ENCODE measurements at places on chromosomes 11 and 22.
A peak's percentile ranks its signal among the peaks of the same experiment; 100 is the strongest.

- no peak for DNase-seq
These were observed 345.4 kb upstream of the KIRREL3 start for GRCh38 chr11:127345819-127346459.

DNA sequence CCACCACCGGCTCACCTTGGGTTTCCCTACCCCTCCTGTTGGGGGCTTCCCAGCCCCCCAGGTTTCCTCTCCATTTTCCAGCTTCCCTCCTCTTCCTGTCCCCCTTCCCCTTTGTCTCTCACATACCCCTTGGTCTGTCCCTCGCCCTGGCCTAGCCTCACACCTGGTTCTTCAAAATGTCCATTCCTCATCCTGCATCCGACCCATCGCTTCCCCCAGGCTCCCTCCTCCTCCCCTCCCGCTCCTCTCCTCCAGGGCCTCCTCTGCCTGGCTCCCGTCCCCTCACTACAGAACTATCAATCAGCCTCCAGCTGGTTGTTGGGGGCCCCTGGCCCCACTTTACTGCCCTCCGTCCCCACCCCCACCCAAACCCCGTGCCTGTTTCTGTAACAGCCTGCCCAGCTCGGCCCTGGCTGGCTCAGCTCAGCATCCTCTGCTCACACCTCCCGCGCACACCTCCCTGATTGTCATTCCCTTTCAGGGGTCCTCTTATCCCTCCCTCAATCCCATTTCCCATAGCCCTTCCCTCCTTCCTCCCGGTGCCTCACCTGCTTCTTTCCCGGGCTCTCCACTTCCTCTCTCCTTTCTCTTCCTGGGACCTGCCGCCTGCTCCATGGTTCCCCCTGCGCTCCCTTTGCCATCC lies 1.2 kb downstream of the CNIH2 start:
- no peak for DNase-seq

DNA sequence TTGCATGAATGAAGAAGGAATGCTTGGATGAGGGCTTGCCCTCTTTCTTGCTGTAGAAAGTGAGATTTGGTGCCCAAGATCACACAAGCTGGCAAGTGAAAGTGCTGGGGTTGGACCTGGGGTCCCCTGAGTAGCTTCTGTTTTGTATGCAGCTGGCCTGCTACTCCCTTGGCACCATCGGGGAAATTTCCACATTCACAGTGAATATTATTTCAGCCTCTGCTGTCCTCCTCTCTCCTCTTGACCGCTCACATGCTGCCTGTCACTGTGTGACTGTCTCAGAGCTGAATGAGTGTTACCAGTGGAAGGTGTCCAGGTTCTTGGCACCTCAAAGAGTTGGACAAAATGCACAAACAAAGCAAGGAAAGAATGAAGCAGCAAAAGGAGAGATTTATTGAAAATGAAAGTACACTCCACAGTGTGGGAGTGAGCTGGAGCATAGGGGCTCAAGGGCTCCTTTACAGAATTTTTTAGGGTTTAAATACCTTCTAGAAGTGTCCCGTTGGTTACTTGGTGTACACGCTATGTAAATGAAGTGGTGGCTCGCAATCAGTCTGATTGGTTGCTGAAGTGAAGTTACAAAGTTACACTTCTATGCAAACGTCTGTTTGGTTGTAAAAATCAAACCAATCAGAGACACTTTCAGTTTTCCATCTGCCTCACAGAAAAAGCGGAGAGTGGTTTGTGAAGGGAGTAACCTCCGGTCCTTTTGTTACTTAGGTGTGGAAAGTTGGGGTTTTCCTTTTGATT lies 87.4 kb downstream of the DEPDC5 start:
- DNase-seq, result no peak

DNA sequence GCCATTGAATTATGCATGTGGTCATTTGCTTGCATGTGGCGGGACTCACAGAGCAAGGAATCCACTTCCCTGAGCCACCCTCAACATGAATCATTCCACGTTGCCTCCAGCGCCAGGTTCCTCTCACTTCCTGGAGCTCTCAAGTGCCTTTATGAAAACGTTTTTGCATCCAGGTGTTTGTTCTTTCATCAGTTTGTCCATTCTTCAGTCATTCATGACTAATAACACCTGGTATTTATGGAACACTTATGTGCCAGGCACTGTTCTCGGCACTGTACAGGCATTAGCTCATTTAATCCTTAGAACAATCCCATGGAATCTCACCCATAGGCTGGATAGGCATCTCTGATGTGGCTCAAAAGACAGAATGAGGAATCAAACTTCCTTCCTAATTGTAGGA lies 256.1 kb upstream of the SYN3 start:
- no peak for DNase-seq

GRCh38 chr22:49483281-49483870 lies 344.3 kb downstream of the BRD1 start:
- DNase-seq, result no peak

DNA sequence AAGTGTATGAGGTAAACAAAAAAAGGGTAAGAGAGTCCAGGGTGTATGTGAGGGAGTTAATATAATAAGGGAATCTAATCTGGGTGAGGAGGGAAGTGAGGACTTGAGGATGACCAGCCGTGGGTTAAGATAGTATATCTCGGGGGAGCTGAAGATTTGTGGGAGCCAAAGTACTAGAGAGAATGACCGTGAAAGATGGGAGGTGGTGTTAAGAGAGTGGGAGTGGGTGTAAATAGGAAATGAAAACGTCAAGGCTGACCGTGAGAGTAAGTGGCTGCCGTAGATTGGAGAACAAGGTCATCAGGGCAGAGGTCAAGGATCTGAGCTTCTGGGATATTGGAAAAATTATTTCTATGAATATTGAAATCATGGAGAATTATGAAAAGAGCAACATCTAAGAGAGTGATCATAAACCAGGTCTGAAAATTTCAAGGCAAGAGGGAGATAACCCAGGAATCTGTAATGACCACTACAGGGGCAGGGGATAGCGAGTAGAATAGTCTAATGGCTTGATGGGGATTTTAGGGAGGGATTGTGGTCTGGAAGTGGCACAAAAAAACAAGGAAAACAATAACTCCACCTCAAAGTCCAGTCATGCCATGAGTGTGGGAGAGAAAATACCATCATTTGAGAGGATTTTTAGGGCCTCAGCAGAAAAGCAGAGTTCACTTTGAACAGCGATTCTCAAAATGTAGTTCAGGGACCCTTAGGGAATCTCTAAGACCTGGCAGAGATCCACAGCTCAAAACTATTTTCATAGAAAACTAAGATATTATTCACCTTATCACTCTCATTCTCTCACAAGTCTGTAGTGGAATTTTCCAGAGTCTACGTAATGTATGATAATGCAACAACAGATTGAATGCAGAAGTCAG lies 72.0 kb downstream of the PRR5L start:
- DNase-seq, result no peak

- no peak for DNase-seq
These were observed 15.0 kb upstream of the RTN4R start for GRCh38 chr22:20282901-20283673.

- DNase-seq, result peak; percentile 53
These were observed 2.1 kb downstream of the FAM111A start for GRCh38 chr11:59144579-59145345.

DNA sequence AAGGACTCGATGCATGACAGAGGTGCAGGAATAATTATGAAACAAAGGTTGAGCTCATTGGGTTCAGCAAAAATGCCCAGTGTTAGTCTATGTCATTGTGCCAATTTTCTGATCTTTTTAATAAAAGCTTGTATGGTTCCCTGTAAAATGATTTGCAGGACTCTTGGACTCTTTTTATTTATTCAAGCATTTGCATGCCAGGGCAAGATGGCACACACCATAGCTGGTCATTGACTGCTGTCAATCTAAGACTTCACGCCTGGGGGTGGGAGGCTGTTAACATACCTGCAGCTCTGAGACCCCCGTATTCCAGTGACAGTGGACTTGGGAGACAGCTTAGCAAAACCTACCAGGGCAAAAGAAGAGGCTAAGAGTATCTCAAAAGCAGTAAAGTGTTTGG lies 32.0 kb upstream of the ANO1 start:
- no peak for DNase-seq

GRCh38 chr11:68340784-68341556 lies 28.6 kb downstream of the LRP5 start:
- DNase-seq, result no peak

- DNase-seq, result no peak
These were observed 71.7 kb downstream of the PKNOX2 start for GRCh38 chr11:125236072-125236825.

- DNase-seq, result no peak
These were observed 74.9 kb upstream of the ADSL start for GRCh38 chr22:40271440-40271839.

- no peak for DNase-seq
These were observed 179.6 kb downstream of the BLID start for GRCh38 chr11:121936370-121936769.

DNA sequence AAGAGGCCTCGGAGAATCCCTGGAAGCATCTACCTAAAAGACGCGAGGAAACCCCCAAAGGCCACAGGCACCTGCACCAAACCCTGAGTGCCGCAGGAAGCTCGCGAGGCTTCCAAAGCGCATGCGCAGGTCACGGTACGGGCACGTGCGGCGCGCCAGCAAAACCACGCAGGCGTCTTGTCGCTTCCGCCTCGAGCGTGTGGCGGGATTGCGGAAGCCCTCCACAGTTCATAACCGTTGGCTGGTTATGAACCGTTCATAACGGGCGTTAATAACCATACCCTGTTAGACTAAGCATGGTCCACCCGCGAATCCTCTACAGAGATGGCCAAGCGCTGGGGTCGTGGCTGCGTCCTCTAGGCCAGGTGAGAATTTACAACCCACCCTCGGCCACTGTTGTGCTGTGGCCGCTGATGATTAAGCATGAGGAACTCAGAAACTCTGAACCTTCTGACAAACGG lies 46.4 kb downstream of the MORC2 start:
- DNase-seq, result peak; percentile 61

DNA sequence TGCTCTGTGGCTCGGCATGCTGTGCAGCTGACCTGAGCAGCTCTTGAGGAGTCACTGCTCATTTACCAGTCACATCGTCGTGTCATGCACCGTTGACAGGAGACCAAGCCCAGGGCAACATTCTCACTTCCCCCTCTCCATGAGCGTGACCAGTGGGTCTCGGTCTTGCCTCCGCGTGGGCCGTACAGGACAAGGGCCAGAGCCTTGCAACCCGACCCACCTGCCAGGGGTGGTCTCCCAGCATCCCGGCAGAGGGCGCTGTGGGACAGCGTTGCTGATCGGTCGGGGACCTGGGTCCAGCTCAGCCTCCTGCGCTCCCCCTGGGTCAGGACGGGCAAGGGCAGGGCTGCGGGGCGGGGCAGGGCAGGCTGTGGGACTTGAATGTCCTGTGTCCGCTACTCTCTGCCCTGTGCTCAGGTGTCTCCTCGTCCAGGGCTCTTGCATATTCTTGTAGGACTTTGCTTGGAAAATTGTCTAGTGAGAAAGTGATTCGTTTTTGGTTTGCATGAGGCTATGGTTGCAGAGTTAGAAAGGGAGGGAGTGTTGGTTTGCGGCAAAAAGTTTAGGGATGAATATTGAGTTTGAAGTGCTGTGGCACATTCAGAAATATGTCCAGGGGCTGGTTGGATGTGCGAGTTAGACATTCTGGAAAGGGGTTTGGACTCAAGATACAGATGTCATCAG lies 16.2 kb downstream of the EIF4G2 start:
- DNase-seq, result peak; percentile 73

GRCh38 chr11:59708537-59708936 lies 5.1 kb downstream of the OR10V1 start:
- DNase-seq, result no peak

- no peak for DNase-seq
These were observed 6.8 kb downstream of the MICAL2 start for GRCh38 chr11:12117200-12117599.

- DNase-seq, result no peak
These were observed 10.1 kb downstream of the SIGIRR start for GRCh38 chr11:404551-405264.

DNA sequence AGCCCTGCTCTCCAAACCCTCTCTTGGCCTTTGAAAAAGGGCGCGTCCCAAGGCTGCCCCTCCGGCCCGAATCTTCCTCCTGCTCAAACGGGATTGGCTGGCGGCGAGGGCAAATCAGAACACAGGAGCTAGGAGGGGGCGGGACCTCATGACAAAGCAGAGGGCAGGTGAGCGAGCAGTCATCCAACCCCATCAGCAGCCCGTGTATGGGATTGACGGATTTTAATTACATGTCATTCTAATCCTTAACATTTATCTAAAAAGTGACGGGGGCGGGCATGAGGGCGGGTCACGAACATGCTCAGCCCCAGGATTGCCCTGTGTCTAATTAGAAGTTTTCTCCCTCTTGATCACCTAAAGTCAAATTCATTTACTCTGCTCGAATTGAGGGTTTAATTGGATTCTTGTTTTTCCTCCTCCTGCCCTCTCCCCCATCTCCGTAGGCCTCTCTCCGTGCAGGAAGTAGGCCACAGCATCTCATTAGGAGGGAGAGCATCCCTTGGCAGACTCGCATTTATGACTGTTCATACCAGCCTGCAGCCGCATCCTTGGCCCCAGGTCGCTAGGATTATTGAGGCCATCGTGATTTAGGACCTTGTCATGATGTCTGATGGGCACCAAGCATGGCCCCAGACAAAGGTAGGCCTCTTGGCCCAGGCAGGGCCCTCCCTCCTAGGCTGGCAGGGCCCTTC lies 147.1 kb downstream of the CHST1 start:
- no peak for DNase-seq

- no peak for DNase-seq
These were observed 575.3 kb downstream of the NTM start for GRCh38 chr11:131945706-131946105.

GRCh38 chr11:7524462-7525235 lies 10.8 kb downstream of the PPFIBP2 start:
- no peak for DNase-seq

GRCh38 chr11:1744891-1745700 lies 5.3 kb downstream of the IFITM10 start:
- DNase-seq, result no peak

DNA sequence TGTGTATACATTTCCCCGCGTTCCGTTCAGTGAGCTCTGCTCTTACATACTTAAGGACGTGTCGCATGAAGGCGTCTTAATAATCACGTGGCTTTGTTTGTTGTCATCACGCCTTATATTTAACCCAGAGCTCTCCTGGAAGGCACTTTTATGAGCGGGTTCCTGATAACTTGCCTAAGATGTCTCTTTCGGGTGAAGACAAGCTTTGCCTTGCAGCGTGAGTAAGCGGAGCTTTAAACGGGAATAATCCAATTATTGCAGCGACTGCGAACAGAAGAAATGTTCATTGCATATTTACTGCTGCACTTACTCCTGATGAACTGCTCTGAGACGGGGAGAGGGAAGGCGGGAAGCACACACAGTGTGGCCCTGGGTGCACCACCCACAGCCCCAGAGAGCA lies 1128.2 kb downstream of the BRD1 start:
- no peak for DNase-seq

- peak; percentile 31 for DNase-seq
These were observed 557 bp downstream of the GTPBP1 start for GRCh38 chr22:38706101-38706900.

DNA sequence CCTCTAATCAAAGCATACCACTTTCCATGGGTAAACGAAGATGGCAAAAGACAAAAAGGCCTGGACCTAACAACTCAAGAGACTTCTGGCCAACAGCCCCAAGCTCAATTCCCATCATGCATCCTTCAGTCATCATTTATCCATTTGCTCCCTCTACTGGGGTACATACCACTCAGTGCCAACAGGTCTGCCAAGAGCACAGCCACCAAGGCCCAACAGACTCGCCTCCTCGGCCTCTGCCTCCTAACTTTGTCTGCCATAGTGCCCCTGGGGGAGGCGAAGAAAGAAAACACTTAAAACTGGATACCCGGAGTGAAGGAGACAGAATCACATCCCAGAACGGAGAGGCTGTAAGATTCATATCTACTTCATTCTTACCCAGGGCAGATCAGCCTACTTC lies 1.1 kb downstream of the HYOU1 start:
- DNase-seq, result peak; percentile 24

- no peak for DNase-seq
These were observed 56.7 kb downstream of the DCUN1D5 start for GRCh38 chr11:103035216-103035615.

GRCh38 chr11:116472651-116473050 lies 300.1 kb downstream of the BUD13 start:
- DNase-seq, result no peak

Measured in stimulated activated naive CD4-positive, alpha-beta T cell treated with Interleukin-2 at 50 U/mL for 16 hours (primary cell).